ENCODE measurements at places on chromosomes 5 and 9.

DNA sequence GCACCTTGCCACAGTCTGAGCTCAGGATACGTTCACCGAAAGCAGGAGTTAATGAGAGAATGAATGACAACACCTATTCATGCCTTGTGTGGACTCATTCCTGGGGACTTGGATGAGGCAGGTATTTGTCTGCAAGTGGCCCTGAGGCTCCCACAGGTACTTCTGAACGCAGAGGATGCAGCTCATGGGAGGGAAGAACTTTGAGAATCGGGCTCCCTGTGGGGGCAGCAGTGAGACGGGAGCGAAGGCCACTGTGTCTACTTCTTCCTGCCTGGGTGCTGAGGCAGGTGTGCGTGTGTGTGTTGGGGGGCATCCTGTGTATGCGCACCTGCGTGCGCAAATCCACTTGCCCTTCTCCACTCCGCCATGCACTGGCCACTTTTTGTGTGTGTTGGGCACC is 42.2 kb downstream of the PTPN3 start:
- peak; percentile 80 for DNase-seq

GRCh38 chr5:132462856-132463745 is 27.5 kb downstream of the IRF1 start:
- DNase-seq, result no peak

GRCh38 chr5:161288071-161288470 is 258.5 kb downstream of the GABRB2 start:
- no peak for DNase-seq

DNA sequence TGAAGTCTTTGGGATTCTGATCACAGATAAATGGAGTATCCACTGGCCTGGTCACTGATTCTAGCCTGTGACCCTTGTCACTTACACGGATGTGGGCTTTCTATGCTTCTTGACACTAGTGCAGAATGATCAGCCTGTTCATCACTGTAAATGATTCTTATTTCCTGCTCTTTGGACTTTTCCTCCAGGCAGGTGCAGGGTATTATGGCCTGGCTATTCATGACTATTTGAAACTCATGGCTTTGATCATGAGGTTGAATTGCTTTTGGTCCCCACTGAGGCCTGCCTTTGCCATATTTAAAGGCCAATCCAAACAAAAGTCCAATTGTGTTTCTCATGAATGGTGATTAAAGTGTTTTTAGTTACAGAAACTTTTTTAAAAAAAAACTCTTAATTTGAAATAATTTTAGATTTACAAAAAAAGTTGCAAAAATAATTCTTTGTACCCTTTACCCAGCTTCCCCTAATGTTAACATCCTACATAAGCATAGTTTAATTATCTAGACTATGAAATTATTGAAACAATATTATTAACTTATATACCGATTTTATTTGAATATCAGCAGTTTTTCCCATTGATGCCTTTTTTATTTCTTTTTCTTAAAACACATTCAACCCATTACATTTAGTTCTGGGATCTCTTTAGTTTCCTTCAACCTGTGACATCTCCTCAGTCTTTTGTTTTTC is 68.1 kb downstream of the GALNT10 start:
- no peak for DNase-seq

- DNase-seq, result no peak
Observed at GRCh38 chr5:66987949-66988838, 208.4 kb downstream of the CD180 start.

GRCh38 chr9:36029202-36029601 is 7.5 kb upstream of the RECK start:
- DNase-seq, result no peak

- DNase-seq, result no peak
Observed at GRCh38 chr5:144179226-144179625, 8.6 kb downstream of the KCTD16 start.

GRCh38 chr5:37146896-37147295 is 102.3 kb downstream of the CPLANE1 start:
- no peak for DNase-seq

DNA sequence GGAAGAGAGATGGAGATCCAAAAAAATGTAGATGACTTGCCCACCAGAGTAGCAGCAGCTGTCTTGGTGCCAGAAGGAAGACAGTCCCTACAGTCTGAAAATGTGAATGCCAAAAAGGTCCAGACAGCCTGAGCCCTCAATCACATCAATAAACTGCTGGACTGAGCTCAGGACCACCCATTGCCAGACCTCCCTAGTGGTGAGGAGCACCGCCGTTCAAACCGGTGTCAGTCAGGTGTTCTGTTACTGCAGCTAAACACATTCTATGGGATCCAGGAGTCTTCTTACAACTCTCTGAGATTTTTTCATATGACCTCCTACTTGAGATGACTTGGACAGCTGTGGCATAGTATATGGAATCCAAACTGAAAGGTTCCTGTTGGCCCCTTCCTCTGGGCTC is 32.0 kb upstream of the OTP start:
- no peak for DNase-seq

DNA sequence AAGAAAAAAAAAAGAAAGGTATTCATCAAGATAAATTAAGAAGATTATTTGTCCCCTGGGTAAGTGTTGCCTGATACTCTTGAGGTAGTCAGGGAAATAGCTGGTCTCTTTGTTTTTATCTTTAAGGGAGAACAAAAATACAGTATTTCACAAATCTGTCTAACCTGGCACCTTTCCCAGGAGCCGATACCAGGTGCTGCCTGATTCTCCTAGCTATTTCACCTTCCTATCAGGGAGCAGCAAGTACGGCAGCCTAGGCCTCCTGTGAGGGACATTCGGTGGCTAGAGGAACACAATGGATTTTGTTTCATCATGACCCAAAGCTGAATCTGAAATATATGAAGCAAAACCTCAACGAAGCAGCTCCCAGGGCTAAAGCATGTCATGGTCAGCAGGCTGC is 86.0 kb downstream of the TARS1 start:
- no peak for DNase-seq

- no peak for DNase-seq
Observed at GRCh38 chr5:125196481-125197111, 450.2 kb upstream of the ZNF608 start.

GRCh38 chr9:87383344-87384150 is 114.1 kb upstream of the DAPK1 start:
- DNase-seq, result no peak

GRCh38 chr9:95325221-95325620 is 7.7 kb upstream of the FANCC start:
- no peak for DNase-seq

- no peak for DNase-seq
Observed at GRCh38 chr5:149904977-149905376, 39.6 kb downstream of the PDE6A start.

GRCh38 chr5:23253621-23254198 is 253.7 kb upstream of the PRDM9 start:
- DNase-seq, result no peak

- DNase-seq, result no peak
Observed at GRCh38 chr5:116288524-116288923, 203.7 kb downstream of the COMMD10 start.
